ENCODE measurements at places on chromosomes 3 and 15.

- DNase-seq = no peak
Observed at GRCh38 chr3:24937780-24938179, 443.1 kb upstream of the THRB start.

GRCh38 chr3:54538346-54538745, 389.5 kb downstream of the LRTM1 start:
- DNase-seq = no peak

GRCh38 chr15:75455424-75455981, 4.0 kb upstream of the SIN3A start:
- peak; percentile 83 for DNase-seq

DNA sequence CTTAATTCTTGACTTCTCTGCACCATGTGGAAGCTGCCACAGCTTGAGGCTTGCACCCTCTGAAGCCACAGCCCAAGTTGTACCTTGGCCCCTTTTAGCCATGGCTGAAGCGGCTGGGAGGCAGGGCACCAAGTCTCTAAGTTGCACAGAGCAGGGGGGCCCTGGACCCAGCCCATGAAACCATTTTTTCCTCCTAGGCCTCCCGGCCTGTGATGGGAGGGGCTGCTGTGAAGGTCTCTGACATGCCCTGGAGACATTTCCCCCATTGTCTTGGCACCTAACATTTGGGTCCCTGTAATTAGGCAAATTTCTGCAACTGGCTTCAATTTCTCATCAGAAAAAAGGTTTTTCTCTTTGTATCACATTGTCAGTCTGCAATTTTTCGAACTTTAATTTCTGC, 92.8 kb upstream of the GALNT15 start:
- DNase-seq = no peak

DNA sequence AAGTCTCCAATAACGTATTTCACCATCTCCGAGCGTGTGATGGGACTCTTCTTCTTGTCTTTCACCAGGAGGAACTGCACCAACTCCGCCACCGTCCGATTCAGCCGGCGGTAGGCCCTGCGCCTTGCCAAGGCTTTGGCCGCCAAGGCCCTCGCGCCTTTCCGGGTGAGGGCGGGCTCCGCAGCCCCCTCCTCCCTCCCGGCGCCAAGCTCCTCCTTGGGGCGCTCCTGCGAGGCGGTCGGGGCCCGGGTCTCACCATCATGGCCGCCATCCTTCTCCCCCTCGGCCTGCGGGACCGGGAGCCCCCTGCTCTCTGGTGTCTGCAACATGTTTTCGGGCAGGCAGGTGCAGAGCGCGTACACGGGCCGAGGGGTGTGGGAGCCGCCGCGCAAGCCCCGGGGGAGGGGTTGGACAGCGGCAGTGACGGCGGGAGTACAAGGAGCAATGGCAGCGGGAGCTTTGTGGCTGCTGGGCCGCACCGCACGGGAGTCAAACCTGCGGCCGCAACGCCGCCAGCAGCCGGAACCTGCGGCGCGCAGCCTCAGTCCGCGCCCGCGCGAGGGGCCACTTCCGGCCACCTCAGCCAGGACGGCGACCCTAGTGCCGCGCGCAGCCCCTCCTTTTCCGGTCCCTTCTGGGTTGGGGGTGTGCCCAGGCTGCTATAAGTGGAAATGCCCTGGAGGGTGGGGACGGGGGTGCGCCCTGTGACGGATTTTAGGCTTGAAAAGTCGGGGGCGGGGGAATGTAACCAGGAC, at the start of gene MAGEF1:
Gene MAGEF1, minus strand, starts transcription at position 572 of the 755 bp plus-strand sequence. Its CDS starts 243 bp downstream, at position 329.
- peak; percentile 65 for DNase-seq

DNA sequence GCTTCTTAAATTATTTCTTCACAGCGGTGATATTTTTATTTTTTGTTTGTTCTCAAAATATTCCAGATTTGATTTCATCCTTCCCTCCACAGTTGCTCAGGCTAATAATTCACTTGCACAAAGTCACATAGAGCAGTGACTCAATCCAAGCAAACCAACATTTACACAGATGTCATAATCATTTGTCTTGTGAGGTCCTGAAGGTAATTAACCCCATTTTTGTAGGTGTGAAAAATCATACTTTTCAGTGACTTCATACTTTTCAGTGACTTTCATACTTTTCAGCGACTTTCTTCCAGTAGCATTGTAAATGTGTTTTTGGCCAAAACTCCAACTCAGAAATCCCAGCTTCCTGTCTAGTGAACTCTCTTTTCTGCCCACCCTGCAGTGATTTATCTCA, 32.1 kb downstream of the CD200 start:
- no peak for DNase-seq

GRCh38 chr15:32851572-32851971, 133.8 kb downstream of the GREM1 start:
- DNase-seq = no peak

- DNase-seq = no peak
Observed at GRCh38 chr3:79297245-79297960, 470.4 kb downstream of the ROBO1 start.

- no peak for DNase-seq
Observed at GRCh38 chr3:55405436-55405835, 81.7 kb downstream of the WNT5A start.

DNA sequence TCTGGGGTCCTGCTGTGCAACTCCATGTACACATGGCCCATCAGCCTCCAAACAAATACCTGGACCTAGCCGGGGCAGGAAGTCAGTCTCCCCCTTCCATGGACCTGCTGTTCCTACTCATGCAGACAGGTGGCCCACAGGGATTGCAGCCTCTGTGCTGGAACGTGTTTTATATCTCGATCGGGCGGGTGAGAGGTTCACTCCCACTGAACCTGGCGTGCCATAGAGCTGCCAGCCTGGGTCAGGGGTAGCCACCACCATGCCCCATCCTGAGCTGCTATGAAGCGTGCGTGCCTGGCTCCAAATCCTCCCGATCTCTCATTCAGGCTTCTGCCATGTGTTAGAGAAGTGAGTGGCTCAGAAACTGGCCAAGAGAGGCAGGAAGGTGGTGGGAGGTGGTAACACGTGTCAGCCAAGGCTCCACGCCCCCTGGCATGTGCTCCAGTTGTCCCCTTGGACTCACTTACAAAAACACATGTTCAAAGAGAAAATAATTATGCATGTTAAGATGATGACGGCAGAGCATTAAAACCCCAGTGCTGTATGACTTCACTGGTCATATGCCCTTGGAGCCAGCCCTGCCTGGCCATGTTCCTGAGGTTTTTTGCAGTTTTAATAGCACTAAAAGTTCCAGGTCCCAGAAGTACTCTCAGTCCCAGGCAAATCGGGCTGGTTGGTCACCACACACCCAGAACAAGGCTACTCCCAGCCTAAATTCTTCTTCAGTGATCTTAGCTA, 30.6 kb downstream of the CTSH start:
- no peak for DNase-seq

- DNase-seq = no peak
Observed at GRCh38 chr3:58068122-58068809, 60.0 kb downstream of the FLNB start.

DNA sequence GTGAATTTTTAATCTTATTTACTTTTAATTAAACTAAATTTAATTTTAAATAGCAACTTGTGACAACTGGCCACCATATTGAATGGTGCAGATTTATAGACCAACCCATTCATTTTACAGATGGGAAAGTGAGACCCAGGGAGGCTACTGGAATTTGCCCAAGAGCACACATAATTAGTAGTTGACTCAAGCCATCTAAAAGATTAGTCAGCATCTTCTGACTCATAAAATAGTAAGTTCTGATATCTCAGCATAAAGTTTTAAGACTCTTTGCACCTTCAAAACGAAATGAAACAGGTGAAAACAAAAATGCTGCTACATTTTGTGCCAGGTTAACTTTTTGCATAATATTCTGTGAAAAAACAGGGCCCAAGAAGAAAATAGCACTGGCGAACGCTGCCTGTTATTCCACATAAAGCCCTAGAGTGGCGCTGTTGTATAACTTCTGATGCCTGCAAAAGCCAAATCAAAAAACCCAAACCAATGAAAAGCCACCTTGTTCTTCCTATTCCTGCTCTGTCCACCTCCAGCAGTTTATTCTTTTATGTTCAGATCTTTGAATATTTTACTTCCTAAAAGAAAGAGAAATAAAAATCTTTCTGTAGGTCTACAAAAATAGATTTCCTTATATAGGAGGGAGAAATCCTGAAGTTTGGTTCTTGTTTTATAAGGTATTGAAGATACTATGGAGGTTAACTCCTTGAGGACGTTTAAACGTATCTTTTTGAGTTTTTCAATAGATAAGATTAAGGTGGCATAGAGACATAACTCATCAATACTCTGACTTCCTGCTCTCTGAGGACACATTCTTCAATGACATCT, 62.8 kb downstream of the OTOL1 start:
- DNase-seq = no peak

- no peak for DNase-seq
Observed at GRCh38 chr3:81440661-81441060, 320.8 kb downstream of the GBE1 start.

DNA sequence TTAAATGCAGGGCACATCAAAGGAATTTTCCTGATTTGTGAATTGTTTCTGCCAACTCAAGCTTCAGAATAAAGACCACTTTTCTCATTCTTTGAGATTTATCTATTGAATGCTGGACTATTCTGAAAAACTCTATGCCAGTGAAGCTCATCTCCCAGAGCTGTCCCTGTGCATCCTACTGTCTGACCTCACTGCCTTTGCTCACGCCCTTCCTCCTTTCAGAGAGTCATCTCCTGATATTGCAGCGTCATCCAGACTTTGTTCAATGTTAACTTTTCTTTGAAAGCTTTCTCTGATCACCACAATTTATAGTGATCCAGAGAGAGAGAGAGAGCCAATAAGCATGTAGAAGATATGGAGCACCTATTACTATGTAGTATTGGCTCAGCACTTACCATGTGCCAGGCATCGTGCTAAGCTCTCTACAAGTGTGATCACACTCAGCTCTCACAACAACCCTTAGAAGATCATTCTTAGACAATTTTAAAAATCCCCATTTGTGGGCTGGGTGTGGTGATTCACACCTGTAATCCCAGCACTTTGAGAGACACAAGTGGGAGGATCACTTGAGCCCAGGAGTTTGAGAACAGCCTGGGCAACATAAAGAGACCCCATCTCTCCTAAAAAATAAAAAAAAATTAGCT, 30.2 kb upstream of the TLE3 start:
- no peak for DNase-seq

DNA sequence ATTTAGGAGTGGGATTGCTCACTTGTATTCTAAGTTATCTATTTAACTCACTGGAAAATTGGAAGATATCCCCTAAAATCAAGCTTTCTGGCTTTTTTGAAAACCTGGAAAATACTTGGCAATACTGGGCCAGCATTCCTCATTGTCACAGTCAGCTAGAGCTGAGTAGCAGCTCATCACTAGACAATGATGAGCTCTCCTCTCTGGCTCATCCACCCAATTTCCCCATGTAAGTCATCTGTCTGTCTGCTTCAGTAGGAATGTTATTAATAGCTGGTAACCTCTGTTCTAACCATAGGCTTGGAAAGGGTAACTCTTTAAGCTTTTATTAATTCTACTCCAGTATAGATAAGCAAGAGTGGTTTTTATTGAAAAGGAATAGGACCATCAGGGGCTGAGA, 39.7 kb upstream of the PIK3R4 start:
- no peak for DNase-seq

DNA sequence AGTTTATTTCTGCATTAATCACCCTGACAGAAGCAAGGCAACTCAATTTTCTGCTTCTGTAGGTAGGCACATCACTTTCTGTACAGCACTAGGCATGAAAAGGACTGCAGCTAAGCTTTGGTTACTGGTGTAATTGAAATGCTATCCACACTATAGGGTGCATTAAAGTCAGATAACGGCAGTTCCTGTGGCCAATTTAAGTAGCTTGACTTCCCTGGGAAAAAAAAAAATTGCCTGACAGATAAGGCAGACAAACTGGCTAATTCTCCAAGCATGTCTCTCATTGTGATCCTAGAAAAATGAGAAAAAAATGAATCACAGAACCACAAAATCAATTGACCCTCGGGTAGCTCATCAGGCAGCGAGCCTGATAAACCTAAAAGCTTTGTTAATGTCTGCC, 151.4 kb downstream of the MEIS2 start:
- no peak for DNase-seq

DNA sequence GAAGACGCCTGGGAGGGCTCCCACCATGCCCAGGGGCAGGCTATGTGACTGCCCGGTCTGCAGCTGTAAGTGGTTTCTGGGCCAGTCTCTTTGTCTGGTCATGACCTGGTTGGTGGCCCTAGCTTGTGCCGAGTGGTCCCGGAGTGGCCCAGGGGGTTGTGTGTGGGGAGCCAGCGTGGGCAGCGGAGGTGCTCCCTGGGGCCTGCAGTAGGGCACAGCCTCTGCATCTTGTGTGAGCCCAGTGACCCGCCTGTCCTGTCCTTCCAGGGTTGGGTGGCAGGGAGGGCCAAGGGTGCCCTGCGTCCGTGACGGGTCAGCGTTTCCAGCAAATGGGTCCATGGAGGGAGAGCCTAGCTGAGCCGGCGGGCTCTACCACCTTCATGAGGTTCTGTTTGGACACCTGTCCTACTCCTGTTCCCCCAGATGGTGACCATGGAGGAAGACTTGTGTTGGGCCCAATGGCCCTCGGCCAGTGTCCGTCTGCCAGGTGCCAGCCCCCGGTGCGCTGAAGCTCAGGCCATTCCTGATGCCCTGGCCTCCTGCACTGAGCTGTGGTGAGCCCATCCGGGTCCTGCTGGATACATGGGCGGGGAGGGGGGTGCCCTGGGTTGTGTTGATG, 215.4 kb downstream of the SNRPN start:
- no peak for DNase-seq

GRCh38 chr3:106758459-106758858, 618.8 kb upstream of the CCDC54 start:
- DNase-seq = no peak

GRCh38 chr3:128395500-128396162, 71.1 kb downstream of the DNAJB8 start:
- DNase-seq = no peak

- DNase-seq = no peak
Observed at GRCh38 chr15:85690561-85691231, 104.0 kb downstream of the KLHL25 start.

DNA sequence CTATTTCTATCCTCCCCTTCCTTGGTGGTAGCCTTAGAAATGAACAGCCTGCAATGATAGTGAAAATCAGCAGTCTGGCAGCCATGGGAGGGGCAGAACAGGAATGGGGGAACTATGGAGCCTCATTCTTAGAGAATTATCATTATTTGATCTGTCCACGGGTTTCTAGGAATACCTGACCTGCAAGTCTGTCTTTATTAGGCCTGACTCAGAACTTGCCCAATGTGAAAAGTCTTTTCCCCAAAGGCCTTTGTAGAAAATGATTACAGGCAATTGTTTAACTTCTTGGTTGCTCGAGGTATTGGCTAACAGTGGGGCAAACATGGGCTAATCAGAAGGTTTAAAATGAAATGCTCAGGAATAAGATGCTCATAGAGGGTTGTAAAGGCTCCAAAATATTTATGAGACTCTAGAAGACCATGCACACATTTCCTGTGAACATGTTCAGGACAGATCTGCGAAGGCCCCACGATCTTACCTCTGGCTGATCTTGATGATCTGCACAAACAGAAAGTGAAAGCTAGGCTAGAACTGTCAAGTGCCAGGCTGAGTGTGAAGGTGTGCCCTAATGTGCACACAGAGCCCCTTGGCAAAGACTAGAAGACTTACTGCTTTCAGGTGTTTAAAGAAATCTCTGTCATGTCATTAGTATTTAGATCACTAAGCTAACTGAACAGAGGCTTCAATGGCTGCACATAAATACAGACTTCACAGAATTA, 39.6 kb upstream of the LAMP3 start:
- DNase-seq = no peak

- no peak for DNase-seq
Observed at GRCh38 chr15:37098468-37099318, 1.7 kb downstream of the MEIS2 start.

- DNase-seq = no peak
Observed at GRCh38 chr15:45714590-45715488, 80.0 kb downstream of the SQOR start.

- no peak for DNase-seq
Observed at GRCh38 chr3:124360155-124360554, 368.2 kb upstream of the ROPN1 start.

GRCh38 chr3:150414258-150414657, 6.2 kb downstream of the TSC22D2 start:
- DNase-seq = no peak
